ENCODE measurements at places on chromosomes 6 and 20.

GRCh38 chr6:128421788-128422187, 98.6 kb downstream of the PTPRK start:
- no peak for DNase-seq

- no peak for DNase-seq
Measured at GRCh38 chr6:6688283-6688682, 99.8 kb downstream of the LY86 start.

- DNase-seq, result peak; percentile 60
Measured at GRCh38 chr6:9921366-9921765, 493.5 kb downstream of the TFAP2A start.

- peak; percentile 63 for DNase-seq
Measured at GRCh38 chr6:105902401-105903031, 183.6 kb upstream of the PRDM1 start.

GRCh38 chr6:64717281-64717680, 989.7 kb downstream of the EYS start:
- no peak for DNase-seq

DNA sequence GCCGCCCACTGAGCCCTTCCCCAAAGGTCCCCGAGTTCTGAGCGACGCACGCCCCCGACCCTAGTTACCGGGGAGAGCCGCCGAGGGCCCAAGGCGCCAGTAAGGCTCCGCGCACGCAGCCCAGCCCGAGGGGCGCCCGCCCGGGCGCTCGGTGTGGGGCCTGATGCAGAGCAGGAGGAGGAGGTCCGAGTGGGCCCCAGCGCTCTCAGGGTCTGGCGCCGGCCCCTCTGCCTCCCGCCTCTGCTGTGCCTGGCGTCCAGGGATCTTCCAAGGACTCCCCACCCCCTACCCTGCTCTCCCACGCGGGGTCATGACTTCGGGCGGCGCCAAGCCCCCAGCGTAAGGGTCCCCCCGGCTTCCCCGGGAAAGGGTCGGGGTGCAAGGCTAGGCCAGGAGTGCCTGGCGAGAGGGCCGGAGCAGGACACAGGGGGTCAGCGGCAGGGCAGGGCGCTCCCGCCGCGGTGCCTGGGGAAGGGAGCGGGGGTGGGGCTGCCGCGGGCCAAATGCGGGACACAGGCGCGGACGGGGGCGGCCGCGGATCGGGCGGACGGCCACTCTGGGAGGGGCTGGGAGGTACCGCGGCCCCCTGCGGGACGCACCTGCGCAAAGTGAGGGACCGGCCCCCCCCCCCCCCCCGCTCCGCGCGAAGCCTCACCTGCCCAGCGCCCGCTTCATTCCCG, 637 bp downstream of the ABHD12 start:
- no peak for DNase-seq
